ENCODE measurements at places on chromosomes 4 and X. TPM values are rescaled to one million over a fixed set of nuclear protein-coding genes. Genes with fewer than 3 reads are reported as not detected.

DNA sequence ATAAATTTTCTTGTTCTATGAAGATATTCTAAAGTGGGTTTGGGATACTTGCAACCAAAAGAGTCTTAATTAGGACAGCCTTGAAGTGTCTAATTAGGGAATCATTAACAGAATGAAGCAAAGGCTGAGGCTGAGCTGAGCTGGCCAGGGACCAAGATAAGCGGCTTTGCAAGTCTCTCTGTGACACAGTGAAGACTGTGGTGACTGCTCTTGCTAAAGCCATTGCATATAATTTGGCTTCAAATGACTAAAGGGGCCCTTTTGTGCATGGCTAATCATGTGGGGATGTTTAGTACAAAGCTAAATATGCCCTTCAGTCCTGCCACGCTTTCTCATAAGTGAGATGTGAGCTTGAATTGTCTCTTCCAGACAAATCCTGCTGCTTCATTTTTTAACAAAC, 31.2 kb upstream of the GYPA start:
- no peak for DNase-seq

KLHL13 gene
- 0.13 TPM for total RNA-seq

S100G gene
- not detected for total RNA-seq

NXF2 gene
- not detected for total RNA-seq

DNA sequence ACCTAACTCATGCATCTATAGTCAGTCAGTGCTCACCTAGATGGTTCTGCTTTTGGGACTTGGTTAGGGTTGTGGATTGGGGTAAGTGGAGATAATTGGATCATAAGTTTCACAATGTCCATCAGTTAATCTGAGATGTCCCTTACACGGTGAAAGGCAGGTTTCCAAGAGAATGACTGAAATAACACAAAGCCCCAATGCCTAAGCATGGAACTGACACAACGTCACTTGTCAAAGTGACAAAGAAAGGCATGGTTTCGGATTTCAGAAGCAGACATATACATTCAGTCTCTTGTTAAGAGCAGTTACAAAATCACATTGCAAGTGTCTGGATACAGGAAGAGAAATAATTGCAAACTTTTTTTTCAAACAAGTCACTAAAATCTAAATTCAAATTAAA, 1456.9 kb downstream of the TECRL start:
- DNase-seq, result no peak

DNA sequence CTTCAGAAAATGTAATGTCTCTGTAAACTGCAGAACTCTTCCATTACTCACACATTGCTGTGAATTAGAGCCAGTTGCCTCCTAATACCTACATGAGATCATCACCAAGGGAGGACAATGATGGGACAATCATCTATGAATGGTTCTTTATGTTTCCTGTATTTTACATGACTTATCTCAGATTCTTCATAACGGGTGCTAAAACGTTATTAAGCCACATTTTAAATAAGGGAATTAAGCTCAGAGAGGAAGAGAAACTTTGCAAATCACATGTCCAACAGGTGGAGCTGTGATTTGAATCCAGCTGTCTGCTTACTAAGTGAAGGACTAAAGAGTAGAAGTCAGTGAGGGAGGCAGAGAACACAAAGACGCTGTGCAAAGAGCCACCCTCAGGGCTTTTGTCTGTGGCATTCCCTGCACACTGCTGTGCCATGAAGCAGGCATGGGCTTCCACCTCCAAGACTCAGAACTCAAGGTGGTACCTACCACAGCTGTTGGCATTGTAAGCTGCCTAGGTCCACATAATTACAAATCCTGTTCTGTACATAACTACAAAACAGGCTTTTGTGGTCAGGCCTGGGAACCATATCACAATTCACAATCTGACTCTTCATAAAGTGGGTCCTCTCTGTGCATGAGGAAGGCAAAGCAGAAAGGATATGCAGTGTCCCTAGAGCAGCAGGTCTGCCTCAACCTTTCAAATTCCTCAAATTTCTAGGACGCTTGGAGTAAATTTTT, 12.8 kb downstream of the TBC1D9 start:
- peak; percentile 57 for DNase-seq

DNA sequence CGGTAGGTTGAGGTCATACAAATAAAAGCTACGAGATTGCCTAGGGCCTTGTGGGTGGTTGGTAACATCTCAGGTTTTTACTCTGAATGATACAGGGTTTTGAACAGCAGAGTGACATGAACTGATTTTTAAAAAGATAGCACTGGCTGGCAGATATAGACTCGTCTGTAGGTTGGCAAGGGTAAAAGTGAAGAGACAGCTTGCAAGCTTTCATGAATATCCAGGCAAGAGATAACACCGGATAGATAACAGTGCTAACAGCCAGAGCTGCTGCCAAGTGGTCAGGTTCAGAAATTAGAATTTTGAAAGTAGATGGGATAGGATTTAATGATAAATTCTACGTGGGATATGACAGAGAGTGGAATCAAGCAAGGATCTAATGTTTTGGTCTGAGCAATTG, 299.7 kb upstream of the AADAT start:
- DNase-seq, result no peak

DNA sequence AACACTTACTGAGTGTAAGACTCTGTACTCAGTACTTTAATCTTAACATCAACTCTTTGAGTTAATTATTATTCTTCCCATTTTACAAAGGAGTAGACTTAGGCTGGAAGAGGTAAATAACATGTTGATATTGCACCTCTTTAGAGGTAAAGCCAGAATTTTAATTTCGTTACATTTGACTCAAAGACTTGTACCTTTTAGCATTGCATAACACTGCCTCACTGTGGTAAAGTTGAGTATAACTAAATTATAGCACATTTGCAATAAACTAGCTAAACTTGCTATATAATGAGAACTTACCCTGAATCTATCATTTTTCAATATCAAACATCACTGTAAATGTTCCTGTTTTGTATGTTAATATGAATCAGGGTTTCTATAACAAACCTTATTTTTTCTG, 218.5 kb downstream of the PRR32 start:
- DNase-seq, result no peak

DNA sequence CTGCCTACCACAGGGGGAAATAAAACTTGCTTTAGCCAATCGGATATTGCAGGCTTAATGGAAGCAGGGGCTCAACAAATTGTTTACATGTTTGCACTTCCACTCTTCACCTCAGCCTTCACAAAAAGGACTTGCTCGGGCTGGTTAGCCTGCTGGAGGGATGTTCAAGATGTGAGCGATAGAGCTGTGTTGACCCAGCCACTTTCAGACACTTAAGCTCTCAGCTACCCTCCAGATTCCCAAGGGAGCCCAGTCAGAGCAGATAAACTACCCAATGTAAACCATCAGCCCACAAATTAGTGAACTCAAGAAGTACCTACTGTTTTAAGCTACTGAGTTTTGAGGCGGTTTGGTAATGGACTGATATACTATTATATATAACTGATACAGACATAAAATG, 508.4 kb upstream of the FTHL17 start:
- DNase-seq, result peak; percentile 44

GRCh38 chr4:176538217-176538925, 218.6 kb downstream of the SPCS3 start:
- peak; percentile 93 for DNase-seq

DNA sequence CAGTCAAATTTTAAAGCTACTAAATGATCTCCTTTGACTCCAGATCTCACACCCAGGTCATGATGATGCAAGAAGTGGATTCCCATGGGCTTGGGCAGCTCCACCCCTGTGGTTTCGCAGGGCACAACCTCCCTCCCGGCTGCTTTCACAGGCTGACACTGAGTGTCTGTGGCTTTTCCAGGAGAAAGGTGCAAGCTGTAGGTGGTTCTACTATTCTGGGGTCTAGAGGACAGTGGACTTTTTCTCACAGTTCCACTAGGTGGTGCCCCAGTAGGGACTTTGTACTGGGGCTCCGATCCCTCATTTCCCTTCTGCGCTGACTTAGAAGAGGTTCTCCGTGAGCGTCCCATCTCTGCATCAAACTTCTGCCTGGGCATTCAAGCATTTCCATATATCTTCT, 845.2 kb downstream of the PCDH18 start:
- DNase-seq, result no peak

- DNase-seq, result no peak
These were observed 674.9 kb downstream of the SMARCA1 start for GRCh38 chrX:128848374-128848773.

DNA sequence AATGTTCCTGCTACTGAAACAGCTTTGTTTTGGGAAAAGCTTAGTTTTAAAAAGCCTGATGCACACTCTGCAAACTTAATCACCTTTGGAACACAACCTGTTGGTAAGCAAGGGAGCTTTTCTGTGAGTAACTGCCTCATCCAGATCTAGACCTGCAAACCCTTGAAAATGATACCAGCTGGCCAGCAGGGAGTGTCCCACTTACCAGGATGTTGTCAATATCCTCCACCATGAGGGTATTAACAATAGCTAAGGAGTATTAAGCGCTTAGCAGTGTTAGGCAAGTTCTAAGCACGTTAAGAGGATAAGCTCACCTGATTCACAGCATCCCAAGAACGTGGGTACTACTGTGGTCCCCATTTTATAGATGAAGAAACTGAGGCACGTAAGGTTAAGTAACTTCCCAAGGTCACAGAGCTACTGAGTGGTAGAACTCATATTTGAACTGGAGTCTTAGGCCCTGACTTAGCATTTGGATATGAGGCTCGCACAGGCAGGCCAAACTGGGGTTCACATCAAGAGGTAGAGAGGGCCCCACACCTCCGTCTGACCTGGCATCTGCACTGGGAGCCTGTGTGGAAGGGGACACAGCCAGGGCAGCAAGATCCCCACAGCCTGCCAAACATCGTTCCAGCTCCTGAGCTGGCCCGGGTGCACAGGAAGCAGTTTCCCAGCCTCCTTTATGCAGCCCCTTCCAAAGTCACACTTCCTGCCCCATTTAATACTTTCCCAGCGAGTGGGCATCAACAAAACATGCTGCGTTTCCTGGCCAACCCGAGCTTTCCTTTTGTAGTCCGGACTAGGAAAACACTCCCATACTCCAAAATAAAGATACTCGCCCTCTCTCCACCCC, 32.7 kb downstream of the IRF2 start:
- no peak for DNase-seq

SCRG1 gene
- total RNA-seq, result not detected

CITED1 gene
- 0.17 TPM for total RNA-seq

DNA sequence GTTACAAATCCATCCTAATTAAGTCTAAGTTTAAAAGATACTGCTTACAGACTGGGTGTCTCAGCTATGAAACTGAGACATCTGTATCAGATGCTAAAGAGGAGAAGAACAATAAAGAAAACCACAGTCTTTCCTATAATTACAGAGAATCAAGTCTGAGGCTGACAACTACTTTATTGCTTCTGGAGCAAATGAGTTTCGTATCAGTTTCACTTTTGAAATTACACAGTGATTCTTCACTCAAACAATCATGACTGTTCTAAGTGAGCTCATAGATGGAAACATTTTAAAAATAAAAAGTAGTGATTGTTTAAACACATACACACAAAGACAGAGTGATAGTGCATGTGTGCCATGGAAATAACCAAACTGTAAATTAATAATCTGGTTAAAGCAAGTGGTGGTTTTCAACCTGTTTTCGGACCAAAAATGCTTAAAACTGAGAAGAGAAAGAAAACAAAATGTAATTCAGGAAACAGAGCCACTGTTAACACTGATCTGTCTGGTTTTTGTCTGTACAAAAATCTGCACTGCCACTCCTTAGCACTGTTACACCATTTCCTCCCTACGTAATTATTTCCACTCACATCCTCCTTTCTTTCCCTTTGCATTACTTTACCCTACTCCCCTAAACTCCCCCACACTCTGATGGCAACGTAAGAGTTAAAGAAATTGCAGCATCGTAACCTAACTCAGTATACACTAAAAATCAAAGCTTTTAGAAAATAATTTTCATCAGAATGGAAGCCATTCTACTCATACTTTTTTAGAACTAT, 12.5 kb downstream of the RFC1 start:
- DNase-seq, result peak; percentile 46

GRCh38 chr4:183082053-183082452, 17.0 kb upstream of the WWC2 start:
- no peak for DNase-seq

PGAM4 gene
- not detected for total RNA-seq

ASB11 gene
- not detected for total RNA-seq

- no peak for DNase-seq
These were observed 420.4 kb upstream of the AGA start for GRCh38 chr4:177862541-177863176.

GRCh38 chr4:24690436-24690835, 104.9 kb upstream of the SOD3 start:
- no peak for DNase-seq

DNA sequence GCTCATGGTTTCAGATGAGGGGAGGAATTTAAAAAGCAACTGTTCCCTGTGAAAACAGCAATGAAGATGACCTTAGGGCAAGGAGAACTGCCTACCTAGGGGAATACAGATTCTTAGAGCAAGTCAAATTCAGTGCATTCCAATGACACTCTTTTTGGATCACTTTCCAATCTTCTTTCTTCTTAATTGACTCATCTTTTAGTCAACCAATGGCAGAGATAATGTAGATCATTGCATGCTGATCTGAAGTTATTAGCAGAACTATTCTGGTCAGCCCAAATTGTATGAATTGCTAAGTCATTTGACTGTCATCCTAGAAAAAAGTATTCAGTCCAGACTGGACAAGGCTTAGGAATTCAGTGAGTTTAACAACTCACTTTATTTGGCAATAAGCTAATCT, 12.6 kb upstream of the NR3C2 start:
- DNase-seq, result no peak

- DNase-seq, result no peak
These were observed 14.6 kb upstream of the SLC25A4 start for GRCh38 chr4:185128272-185129119.

NUDT10 gene
- total RNA-seq, result 1.2 TPM

DNA sequence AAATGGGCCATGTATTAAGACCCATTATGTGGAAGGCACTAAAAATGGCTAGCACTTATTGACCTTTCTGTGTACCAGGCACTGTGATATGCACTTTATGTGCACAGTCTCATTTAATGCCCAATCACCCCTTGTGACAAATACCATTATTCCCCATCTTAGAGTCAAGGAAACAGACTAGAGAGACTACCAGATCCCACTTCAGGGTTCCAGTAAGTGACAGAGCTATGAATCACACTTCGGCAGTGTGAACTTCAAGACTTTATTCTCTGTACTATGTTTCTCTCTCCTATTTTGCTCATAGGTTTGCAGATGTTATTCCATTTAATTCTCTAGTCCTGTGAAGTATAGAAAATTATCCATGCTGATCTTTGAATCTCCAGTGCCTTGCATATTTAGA, 107.0 kb downstream of the NFKB1 start:
- peak; percentile 50 for DNase-seq
